ENCODE measurements at places on chromosomes 1 and 21.

GRCh38 chr1:152479792-152480595 lies 30.6 kb upstream of the LCE5A start:
- peak; percentile 55 for DNase-seq

DNA sequence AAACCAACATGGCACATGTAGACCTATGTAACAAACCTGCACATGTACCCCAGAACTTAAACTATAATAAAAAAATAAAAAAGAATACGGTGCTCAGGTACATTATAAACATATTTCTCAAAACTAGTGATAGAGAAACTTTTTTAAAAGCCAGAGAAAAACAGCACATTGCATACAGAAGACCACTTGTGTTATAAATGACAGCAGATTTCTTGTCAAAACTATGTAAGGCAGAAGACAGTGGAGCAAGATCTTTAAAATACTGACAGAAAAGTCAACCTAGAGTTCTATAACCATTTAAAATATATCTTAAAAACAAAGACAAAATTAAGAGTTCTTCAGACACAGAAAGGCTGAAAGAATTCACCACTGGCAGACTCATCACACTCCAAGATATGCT lies 144.7 kb downstream of the NEGR1 start:
- DNase-seq = no peak

DNA sequence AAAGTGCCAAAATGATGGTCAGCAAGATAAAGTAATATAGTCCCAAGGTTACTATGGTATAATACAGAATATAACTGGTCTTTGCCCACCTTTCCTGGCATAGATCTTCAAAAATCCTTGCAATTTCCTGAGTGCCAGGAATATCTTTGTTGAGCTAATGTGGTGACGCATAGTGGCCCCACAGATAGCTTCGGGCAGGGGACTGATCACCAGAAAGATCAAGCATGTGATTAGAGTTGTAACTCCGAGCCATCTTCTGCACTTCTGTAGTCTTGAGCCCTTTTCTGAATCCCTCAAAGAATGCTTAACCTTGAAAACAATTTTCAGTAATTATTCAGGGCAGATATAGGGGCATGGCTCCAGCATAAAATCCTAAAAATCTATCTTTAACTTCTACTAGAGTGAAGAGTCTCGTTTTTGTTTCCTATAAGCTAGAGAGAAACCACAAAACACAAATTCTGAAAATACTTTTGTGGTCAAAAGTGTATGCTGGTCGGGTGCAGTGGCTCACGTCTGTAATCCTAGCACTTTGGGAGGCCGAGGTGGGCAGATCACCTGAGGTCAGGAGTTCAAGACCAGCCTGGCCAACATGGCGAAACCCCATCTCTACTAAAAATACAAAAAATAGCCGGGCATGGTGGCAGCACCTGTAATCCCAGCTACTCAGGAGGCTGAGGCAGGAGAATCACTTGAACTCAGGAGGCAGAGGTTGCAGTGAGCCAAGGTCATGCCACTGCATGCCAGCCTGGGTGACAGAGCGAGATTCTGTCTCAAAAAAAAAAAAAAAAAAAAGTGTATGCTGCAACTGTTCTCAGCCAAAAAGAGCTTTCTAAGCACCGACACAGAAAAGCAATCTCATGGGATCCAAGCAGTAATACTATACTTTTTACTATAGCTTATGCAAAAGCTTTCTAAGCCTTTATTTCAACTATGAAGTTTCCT lies 62.8 kb downstream of the NVL start:
- no peak for DNase-seq

GRCh38 chr1:8133190-8133589 lies 107.1 kb upstream of the ERRFI1 start:
- DNase-seq = no peak

GRCh38 chr1:117655220-117655577 lies 49.4 kb downstream of the TENT5C start:
- DNase-seq = no peak

DNA sequence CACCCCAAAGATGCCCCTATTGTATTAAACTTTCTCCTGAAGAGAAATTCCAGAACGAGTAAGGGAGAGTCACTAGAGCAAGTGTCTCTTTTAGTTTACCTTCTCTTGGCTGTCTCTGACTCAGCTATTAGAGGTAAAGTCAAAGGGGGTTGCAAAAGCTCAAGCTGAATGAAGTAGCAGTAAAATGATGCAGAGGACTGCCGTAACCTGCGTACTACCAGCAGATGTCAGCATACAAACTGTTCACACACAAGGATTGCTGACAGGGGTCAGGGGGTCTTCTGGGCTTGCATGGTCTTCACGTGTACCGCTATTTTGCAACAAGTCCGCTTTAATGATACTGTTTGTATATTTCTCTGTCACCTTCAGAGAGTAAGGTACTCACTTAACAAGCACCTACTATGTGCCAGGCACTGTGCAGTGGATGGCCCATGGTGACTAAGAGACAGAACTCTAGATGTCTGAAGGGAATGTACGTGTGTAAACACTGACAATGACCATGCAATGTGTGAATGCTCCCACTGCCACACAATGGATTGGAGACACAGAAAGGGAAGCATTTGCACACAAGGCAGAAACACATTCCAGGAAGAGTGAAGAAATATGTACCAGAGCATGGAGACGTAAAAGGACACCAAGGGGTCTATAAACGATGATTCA lies 34.9 kb downstream of the CHML start:
- DNase-seq = no peak

- DNase-seq = no peak
Measured at GRCh38 chr1:197995408-197996258, 78.5 kb downstream of the LHX9 start.

- peak; percentile 81 for DNase-seq
Measured at GRCh38 chr1:201376464-201377374, 761 bp downstream of the TNNT2 start.

- peak; percentile 81 for DNase-seq
Measured at GRCh38 chr1:179814546-179814838, 63.1 kb downstream of the TOR1AIP2 start.

DNA sequence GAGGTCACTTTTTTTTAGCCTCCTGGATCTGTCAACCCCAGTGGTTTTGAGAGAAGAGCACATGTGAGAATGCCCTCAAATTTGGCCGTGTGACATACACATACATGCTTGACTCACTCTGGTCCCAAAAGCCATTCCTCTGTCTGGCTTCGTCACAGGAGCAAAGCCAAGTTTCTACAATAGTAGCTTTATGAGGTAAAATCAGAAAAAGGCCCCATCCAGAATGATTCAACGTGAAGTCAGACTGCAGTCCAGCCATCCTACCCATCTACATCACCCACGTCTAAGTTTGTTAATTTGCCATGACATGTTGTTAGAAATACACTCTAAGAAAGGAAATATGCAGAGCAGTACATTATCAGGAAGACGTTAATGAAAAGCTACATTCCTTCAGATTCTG lies 245.2 kb downstream of the SDCCAG8 start:
- DNase-seq = peak; percentile 81

- DNase-seq = peak; percentile 28
Measured at GRCh38 chr1:59776960-59777852, 37.5 kb upstream of the HOOK1 start.

DNA sequence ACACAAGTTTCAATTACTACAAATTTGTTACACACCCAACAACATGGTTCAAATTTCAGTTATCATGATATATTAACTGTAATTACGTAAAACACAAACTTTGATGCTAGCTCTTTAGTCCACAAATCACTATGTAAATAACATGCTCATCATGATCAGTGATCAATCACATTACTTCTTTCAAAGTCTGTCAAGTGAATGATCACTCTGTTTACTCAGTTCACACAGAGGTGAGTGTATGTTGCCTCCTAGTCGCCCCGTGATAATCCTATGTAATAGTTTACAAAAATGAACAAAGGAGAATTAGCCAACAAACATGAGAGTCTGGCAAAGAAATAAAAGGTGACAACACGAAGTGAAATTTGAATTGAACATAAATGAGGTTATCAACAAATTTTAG lies 14.3 kb downstream of the EDEM3 start:
- no peak for DNase-seq

DNA sequence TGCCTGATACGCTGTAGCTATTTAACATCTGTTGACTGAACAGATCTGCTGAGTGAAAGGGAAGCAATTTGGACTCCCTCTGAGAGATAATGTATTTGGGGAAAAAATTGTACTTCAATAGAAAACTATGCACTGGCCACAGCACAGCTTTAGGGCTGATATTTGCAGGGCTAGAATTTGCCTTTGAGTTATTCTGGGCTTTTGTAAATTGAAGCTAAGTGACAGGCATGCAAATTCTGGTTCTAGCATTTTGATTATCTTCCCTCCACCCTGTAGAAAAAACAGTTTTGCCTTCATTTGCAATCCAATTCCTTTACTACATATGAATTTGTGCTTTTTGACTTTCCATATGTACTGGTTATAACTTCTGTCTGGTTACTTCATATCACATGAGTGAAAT lies 7.9 kb downstream of the KYAT3 start:
- no peak for DNase-seq

- no peak for DNase-seq
Measured at GRCh38 chr1:41614818-41615217, 130.3 kb upstream of the EDN2 start.

GRCh38 chr1:111565079-111565478 lies 54.5 kb upstream of the RAP1A start:
- peak; percentile 68 for DNase-seq

DNA sequence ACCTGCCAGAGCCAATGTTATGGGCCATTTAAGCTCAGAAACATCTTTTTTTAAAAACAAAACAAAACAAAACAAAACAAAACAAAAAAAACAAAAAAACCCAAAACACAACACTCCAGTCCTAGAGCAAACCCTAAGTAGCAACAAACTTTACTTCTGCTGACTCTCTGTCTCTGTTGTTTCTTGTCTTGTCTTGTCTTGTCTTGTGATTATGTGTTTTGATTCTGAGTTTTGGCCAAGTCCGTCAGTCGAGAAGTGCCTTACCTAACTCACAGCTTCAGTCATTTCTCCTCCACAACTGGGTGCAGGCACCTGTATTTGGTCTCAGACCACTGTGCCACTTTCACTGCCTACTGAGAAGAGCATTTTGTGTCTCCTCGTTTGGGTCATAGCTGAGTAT lies 307.9 kb downstream of the BACH1 start:
- DNase-seq = no peak

DNA sequence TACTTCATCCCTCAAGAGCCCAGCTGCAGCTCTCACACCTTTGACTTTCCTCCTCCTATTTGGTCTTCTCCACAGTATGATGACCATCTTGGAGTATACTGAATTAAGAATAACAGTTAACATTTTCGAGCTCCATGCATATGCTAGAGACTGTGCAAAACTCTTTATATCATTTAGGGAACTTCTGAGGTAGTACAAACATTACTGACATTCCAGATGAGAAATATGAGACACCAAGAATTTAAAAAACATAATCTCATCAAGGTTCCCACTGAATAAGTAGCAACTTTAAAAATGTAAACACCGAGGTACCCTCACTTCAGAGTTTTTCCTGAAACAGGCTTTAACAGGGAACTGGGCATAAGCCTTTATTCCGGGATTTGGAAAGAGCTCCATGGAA lies 22.7 kb downstream of the FMO3 start:
- no peak for DNase-seq

GRCh38 chr1:223669003-223669795 lies 3.7 kb upstream of the CAPN8 start:
- DNase-seq = no peak

DNA sequence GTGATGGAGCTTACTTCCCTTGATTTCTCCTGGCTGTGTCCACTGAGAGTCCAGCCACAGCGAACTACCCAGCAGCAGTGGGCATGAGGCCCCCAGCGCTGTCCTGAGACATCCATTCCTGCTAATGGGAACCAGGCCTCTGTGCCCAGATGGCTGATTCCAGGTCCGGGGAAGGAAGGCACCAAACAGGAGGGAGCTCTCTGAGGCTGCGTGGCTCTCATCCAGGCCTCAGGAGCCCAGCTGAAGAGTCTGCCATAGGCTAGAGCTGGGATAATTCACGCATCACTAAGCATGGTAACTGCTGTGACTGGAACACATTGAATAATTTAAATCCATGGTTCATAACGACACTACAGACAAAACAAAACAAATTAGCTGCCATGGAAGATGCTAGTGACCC lies 24.7 kb upstream of the LRRC47 start:
- DNase-seq = no peak

GRCh38 chr1:244815600-244816099 lies 19.8 kb upstream of the COX20 start:
- DNase-seq = no peak

GRCh38 chr1:89519779-89520358 lies 4.8 kb upstream of the LRRC8B start:
- peak; percentile 46 for DNase-seq

GRCh38 chr1:41558761-41559171 lies 74.3 kb upstream of the EDN2 start:
- no peak for DNase-seq

- no peak for DNase-seq
Measured at GRCh38 chr1:220430586-220430985, 97.3 kb upstream of the MARK1 start.

DNA sequence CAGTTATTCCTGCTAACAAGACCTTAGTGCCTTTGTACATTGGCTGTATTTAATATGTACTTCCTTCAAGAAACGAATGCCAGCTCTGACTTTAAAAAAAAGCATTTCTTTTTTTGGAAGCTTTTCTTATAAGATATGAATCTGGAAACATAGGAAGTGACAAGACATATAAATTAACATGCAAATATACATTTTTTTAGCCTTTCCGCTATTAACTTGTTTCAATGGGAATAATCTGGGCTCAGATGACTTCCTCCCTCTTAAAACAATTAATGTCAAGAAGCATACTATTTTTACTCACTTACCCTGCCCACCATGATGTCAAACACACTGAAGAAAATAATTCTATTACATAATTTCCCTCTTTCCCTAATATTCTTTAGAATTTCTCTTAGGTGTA lies 1.4 kb downstream of the DENND1B start:
- no peak for DNase-seq

DNA sequence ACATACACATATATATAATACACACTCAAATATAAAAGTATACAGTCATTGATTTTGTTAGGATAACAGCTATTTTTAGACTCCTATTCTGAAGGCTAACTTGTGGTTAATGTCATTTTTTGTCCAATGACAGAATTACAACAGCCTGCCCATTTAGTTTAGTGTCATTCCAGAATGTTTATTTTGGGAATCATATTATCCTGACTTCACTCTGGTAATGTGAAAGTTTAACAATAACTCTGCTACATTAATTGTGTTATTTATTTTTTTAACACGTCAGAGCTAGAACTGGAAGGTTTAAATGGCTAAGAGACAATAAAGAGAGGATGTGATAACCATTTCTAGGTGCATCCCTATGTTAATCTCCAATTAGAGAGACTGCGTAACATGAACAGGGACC lies 648.1 kb downstream of the USP25 start:
- no peak for DNase-seq

- peak; percentile 56 for DNase-seq
Measured at GRCh38 chr1:45929257-45929687, 125.9 kb downstream of the MAST2 start.

GRCh38 chr1:89990976-89991831 lies 3.7 kb upstream of the ZNF326 start:
- no peak for DNase-seq

Data from AG08396 (cell line).